ENCODE measurements at places on chromosomes 4 and X.

DNA sequence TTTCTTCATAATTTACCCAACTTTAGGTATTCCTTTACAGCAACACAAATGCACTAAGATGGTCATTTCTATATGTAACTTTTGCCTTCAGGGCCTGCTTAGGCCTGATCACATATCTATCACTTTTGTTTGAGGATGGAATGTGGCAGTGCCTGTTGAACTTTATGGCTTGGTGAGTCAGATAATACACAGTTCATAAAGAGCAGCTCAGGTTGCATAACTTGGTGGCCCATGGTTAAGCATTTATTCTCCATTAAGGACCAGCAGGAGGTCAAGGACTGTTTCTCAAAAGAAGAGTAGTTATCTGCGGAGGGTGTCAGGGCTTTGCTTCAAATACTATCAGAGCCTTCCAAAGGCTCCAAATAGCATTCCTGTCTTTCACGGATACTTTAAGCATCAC, 124.1 kb upstream of the PDHA2 start:
- no peak for DNase-seq

- DNase-seq: no peak
Observed at GRCh38 chr4:169407217-169407845, 136.6 kb upstream of the SH3RF1 start.

DNA sequence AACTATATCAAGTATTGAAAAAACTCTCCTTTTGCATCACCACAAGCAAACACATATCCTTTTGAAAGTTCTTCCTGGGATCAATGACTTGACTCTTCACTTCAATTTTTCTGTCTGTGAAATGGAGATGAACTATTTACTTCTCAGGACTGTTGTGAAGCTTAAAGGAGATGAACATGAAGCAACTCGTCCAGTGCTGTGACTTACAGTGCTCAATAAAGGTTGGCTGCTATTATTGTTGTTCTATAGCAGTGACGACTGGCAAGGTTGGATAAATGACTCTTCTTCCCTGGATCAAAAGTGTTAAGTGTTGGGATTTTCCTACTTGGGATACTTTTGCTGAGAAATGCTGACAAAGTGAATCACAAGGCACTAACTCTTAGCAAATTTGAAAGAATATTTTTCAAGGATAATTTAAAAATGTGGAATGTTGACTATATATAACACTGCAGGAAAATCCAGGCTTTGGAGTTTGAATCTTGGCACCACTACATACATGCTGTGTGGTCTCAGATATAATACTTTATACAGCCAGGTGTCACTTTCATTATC, 13.7 kb downstream of the FRAS1 start:
- DNase-seq: no peak

GRCh38 chr4:85476381-85476780, 1.4 kb downstream of the ARHGAP24 start:
- no peak for DNase-seq

GRCh38 chr4:55183926-55184599, 58.7 kb upstream of the KDR start:
- DNase-seq: peak; percentile 84

- no peak for DNase-seq
Observed at GRCh38 chr4:47471591-47471990, 8.1 kb upstream of the COMMD8 start.

DNA sequence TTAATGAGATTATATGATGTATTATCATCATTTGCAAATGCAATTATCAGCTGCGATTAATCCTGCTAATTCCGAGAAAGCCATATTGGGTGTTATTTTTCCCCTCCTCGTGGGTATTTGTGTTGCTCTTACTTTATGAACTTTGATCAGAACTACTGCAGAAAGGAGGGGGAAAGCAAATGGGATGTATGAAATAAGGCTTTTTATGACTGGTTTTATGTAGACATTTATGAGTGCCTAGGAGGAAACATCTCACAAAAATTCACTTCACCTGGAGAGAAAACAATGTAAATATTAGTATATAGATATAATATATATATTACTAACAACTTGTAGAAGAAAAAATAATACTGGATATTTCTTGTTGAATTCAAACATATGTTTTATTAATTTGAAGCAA, 214.4 kb downstream of the TEX13A start:
- DNase-seq: no peak

DNA sequence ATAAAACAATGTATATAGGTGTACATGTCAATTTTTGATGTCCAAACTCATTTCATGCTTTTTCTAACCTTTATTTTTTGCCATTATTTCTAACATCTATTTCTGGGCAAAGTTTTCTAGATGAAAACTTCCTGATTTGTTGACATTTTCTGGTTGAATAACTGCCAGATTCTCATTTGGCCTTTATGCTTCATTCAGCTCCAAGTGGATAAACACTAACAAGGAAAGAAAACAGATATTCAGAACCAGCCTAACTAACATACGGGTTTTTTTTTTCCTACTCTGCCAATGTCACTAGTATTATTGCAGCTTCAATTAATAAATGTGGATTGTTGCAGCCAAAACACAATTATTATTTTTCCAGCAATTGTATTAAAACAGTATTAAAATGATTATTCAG, 50.9 kb upstream of the RAP1GDS1 start:
- DNase-seq: no peak

GRCh38 chr4:107791902-107792301, 32.8 kb upstream of the SGMS2 start:
- no peak for DNase-seq

- DNase-seq: no peak
Observed at GRCh38 chr4:101699441-101700124, 90.9 kb upstream of the BANK1 start.

GRCh38 chr4:79083406-79084010, 144.3 kb upstream of the PAQR3 start:
- DNase-seq: no peak

DNA sequence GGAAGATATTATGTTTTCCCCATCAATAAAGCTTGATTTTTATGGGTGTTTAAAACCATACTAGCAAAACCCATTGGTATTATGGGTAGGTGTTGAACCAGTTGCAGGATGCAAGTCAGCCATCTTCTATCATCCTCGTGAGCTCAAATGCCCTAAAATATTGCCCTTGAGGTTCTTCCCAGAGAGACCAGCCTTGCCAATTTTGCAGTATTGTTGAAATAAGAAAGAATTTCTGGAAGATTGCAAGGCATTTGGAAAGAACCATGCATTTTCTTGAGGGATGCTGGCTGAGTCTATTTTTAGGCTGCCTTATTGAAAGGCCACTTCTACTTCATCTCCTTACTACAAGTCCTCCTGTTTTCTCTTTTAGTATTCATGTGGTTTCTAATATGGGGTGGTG, 60.9 kb upstream of the SOD3 start:
- no peak for DNase-seq

DNA sequence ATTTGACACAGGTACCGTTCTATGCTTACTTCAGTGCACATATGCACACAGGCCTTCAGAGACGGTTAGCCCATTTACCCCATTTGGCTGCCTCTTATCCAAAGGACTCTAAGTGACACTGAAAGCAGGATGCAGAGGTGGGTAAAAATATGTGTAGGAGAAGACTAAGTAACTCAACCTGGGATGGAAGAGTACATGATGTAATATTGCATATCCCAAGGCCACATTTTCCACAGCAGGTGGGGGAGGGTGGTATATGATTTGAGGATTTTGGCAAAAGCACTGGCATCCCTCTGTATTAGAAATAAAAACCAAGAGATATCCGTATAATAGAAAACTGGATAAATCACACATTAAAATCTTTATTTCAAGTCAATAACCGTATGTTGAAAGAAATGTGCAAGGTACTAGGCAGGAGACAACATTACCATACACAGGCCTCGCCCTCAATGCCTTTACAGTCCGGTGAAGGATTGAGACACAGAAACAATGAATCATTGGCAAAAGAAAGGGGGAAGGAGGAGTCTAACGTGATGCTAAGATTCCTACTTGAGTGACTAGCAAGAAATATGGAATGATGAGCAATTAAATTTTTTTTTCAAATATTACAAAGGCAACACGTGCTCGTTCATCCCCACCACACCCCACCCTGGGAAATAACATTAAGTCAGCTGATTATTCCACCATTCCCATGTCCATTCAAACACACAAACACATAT, 161.0 kb upstream of the RASGEF1B start:
- DNase-seq: no peak

DNA sequence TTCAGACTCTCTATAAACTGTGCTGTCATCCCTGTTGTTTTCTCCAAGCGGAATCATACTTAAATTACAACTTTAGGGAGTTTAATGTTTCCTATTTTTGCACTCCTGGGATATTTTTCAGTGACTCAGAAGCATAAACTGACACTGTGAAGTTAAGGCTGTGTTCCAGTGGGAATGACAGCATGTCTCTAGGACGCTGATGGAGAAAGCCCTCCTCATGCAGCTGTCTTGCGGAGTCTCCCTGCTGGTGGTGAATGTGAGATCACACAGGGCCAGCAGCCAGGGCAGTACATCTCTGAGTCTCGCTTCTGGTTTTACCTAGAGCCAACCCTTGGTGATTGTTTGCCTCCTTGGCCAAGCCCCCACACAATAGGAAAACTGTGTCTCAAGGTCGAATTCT, 53.3 kb downstream of the NFKB1 start:
- no peak for DNase-seq

- no peak for DNase-seq
Observed at GRCh38 chr4:100985576-100985975, 361.8 kb downstream of the PPP3CA start.

DNA sequence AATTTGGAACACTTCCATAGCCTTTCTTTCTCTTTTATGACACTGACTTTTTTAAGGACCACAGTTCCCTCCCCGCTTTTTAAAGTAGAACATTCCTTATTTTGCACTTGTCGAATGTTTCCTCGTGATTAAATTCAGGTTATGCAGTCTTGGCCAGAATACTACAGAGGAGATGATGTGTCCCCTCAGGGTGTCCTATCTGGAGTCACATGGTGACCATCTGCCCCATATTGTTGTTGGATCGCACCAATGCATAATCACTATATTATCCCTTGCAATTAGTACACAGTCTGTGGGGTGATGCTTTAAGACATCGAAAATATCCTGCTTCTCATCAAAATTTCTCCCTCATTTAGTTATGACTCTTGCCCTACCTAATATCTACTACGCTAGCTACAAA, 27.4 kb downstream of the WDFY3 start:
- DNase-seq: no peak

GRCh38 chr4:133320576-133321170, 171.6 kb downstream of the PCDH10 start:
- no peak for DNase-seq

DNA sequence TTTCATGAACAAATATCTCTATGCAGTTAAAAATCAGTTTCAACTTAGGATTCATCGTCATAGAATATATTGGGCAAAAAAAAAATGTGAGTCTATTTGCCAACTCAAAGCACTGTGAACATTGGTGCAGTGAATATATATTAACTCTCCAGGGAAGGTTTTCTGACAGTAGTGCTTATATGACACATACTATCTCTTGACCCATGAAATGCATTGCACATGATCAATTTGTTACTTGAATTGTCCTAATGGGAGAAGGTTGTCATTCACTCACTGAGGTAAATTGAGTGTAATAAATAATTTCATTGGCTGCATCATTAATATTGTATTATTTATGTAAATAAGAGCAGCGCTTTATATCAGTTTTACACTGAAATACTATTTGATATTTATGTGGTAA, 2458.5 kb downstream of the ARAP2 start:
- no peak for DNase-seq

DNA sequence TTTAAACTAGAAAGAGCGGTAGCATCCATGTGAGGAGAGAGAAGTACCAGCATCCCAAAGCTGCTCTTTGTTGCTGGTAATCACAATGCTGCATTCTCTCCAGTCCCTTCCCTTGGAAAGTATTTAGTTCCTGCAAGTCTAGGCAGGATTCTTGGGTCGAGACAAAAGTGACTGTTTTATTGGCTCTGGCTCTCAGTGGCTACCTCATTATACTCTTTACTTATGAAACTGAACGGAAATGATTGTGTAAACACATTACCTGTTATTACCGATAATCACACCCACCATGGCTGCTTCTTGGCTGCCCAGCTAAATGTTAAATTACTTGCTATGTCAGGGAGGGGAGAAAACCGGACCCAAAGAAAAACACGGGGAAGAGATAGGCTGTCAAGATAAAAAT, 26.2 kb downstream of the ATXN3L start:
- DNase-seq: no peak

- DNase-seq: no peak
Observed at GRCh38 chrX:18389966-18390365, 35.4 kb upstream of the CDKL5 start.

DNA sequence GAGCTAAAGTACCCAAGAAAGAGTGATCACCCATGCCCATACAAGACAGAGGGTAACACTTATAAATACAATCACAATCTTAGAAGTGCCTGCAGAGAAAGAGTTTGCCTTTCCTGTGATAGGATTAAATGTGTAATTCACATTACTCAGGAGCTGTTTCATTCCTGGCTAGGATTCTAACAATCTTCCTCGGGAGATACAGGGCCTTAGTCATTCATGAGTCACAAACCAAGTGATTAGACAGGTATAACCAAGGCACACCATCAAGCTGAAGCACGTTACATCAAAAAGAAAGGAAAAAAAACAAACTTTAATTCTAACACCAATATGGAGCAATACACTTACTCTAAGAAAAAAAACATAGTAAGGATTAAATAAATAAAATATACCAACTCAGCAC, 14.9 kb downstream of the ABCG2 start:
- DNase-seq: no peak

DNA sequence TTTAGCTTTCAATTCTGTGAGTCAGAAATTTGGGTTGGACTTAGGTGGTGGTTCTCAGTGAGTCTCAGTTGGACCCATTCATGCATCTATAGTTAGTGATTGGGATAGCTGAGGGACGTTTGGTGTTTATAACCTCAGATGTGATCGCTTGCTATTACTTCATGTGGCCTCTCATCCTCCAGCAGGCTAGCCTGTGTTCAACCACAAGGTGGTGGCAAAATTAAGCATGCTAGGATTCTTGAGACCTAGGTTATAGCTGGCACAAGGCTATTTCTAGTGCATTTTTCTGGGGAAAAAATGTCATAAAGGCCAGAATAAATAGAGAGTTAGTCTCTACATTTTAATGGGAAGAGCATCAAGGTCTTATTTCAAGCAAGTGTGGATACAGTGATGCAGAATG, 10.9 kb upstream of the GRPR start:
- no peak for DNase-seq

DNA sequence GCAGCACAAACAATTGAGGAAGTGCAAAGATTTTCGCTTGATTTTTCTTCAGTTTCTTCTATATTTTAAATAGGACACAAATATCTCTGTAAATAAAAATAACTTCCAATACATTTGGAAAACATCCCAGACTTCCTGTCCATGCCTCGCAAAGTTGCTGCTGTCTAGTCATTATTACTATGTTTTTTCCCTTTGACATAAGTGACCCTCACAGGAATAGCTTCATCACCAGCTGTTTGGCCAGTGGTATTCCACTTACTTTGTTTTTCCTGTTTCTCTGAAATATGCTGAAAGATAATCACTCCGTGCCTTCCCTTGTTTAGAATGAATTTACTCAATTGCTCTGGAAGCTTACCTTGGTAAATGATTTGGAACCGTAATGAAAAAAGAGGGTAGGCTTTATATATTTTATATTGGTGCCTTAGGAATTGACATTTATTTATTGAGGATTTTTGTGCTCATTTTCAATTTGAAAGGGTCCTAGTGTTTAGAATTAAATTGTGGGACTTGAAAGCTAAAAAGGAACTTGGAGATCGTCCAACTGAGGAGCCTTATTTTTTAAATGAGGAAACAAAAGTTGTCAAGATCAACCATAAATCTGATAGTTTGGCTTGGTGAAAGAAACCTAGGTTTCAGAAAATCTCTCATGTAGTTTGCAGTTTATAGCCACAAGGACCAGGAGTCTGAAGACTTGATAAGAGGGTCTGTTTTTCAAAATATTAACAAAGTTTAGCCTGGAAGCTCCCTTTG, 65.6 kb downstream of the CDKL5 start:
- DNase-seq: no peak
